Skin of body (tissue), 3 donors: ENCODE measurements at places on chromosomes 11 and 22.

GRCh38 chr22:43346521-43346929, 3.4 kb upstream of the SCUBE1 start:
- DNase-seq = no peak

- no peak for DNase-seq
These were observed 487.2 kb downstream of the MN1 start for GRCh38 chr22:27314276-27314807.

DNA sequence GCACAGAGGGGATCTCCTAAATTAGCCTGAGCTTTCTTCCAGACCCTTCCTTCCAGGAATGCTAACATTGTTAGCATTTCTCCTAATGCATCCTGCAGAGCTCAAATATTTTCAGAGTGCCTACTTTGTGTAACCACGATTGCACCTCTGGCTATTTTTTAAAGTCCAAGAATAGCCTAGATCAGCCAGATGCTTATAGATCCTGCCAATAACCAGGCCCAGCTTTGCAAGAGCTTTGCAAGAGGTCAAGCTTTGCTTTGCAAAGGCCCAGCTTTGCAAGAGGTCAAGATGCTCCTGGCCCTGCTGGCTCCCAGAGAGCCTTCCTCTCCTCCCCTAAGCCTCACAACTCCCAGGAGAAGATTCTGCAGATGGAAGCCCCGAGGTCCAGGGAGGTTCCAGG, 491.9 kb downstream of the MN1 start:
- no peak for DNase-seq

DNA sequence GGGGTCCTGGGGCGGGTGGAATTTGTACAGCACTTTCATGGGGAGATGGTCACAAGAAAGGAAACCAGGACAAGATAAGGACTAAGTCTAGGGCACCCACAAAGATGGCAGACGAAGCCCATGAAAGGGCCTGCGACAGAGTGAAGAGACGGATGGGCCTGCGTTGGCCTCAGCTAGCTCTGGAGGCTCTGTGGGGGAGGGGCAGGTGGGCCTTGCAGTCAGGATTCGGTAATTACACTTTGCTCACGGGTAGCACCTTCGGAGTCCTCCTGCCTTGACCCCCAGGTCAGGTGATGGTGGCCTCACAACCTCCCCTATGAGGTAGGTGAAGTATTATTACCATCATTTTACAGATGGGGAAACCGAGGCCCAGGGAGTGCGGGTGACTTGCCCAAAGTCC, 7.1 kb downstream of the LRRC10B start:
- DNase-seq = no peak

GRCh38 chr11:134032501-134033091, 36.3 kb upstream of the JAM3 start:
- DNase-seq = peak; percentile 20

GRCh38 chr22:30293026-30293425, 3.7 kb upstream of the CASTOR1 start:
- no peak for DNase-seq

DNA sequence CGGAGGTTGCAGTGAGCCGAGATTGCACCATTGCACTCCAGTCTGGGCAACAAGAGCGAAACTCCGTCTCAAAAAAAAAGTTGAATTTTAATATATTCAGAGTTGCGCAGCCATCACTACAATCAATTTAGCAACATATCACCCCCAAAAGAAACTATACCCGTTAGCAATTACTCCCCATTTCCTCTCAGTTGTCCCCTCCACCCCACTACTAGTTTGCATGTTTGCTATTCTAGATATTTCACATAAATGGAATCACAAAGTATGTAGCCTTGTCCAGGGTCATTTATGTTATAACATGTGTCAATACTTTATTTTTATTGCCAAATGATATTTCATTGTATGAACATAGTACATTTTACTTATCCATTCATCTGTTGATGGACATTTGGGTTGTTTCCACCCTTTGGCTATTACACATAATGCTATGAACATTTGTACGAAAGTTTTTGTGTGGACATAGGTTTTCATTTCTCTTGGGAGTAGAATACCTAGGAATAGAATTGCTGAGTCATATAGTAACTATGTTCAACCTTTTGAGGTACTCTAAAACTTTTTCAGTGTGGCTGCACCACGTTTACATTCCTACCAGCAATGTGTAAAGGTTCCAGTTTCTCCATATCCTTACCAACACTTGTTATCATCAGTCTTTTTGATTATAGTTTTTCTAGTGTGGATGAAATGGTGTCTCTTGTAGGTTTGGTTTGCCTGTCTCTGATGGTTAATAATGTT, 2.2 kb downstream of the ZNF143 start:
- no peak for DNase-seq

DNA sequence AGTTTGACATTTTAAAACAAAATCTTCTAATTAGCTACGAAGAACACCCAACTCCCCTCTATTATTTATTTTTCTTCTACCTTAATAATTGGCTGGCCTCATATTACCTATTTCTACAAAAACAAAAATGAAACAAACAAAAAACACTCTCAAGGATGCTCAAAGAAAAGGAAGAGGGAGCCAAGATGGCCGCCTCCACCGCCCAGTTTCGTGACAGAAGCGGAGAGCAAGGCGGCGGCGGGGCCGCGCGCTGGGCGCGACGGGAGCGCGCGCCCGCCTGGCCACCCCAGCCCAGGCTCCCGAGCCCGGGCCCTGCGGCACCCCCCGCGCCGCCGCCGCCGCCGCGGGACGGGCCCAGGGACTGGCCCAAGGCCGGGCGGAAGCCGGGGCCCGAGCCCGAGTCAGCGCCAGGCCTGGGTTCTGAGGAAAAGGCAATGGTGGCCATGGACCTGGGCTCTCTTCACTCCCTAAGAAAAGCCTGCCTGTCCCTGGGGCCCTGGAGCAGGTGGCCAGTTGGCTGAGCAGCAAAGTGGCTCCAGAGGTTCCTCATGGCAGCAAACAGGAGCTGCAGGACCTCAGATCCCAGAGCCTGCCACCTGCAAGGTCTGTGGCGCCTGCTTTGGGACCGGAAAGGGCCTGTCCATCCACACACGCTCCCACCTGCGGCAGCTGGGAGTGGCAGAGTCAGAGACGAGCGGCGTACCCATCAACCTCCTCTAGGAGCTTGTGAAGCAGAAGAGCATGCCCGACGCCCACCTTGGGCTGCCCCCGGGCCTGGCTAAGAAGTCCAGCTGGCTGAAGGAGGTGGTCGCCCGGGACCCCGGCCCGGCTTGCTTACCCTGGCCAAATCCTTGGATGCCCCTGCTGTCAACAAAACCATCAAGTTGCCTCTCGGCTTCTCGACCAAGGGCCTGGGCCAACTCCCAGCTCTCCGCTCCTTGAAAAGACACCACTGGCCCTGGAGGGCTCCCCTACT, 543.2 kb upstream of the CCDC179 start:
- DNase-seq = no peak

DNA sequence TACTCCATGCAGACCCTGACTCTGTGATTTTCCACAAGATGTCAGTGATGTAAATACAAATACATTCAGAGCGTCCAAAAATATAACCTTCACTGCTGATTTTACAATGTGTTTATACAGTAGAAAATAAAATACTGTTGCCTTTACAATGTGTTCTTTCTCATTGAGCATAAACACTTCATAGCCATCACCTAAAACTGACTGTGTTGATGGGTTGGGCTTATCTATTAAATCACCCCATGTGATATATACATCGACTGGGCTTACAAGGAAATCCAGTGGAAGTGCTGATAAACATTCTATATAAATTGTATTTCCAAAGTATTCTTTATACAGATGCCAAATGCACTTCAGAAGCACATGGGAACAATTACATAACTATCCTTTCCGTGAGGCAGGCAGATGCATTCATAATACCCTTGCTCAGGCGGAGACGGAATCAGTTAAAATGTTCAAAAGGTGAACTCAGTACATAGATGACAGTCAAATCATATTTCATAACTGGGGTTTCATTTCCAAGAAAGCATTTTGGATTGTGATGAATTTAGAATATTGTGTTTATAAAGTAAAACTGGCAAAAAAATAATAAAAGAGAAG, 27.7 kb downstream of the DDI1 start:
- peak; percentile 17 for DNase-seq

DNA sequence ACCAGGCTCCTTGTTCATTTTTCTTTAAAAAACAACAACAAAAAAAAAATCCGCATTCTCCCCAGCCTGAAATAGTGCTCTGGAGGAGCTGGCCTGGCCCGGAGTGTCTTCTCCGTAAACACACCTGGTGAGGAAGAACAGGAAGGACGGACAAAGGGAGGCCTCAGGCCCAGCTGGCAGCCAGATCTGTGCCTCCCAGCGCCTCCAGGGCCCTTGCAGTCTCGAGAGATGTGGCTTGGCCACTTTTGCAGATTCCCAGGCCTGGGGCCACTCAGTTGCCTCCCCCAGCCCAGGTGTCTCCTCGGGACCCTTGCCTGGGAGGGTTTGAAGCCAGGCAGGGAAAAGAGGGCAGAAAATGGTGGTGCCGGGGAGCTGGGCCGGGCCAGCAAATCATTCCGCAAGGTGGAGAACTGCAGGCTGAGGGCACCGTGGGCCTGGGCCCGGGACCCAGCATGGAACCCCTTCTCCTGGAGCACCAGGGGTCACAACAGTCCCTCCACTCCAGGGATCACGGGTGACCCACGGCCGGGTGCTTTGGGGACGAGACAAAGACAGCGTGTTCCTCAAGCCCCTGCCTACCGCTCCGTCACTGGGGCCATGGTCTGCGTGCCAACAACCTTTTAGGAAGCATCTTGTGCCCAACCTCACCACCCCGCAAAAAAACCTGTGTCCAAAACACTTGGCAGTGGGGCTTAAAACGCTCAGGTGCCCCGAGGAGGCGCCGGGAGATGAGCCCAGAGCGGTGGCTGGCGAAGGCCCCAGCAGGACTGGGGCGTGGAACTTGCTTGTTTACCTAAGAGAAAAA, 67.1 kb upstream of the WNT7B start:
- no peak for DNase-seq

DNA sequence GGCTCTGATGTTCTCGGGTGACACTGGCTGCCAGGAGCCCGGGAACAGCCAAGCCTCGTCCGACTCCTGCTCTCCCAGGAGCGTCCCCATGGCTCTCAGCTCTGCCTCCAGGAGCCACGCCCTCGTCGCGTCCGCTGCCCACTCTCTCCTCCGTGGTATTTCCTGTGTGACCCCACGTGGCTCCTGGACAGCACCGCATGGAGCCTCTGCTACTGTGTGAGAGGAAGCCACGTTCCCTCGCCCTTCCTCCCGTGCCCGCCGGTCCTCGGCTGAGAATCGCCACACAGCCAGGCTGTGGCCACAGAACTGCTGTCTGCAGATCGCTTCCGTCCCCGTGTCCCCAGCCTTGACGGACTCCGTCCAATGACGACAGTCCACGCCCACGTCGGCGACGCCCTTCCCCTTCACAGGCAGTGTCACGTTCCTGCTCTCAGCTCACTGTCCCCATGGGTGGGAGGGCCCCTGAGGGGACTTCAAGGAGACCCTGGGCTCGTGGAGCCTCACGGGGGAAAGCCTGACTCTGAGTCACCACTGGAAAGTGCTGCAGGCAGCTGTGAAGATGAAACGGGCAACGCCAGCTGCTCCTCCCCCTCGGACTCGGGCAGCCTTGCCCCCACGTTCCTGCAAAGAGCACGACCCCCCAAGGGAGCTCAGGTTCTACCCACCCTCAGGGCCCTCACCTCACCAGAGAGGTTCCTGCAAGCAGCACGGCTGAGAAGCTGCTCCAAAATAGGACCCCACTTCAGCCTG, 458.5 kb downstream of the BRD1 start:
- DNase-seq = no peak
